ENCODE measurements at places on chromosomes 13 and 19. TPM values are rescaled to one million over a fixed set of nuclear protein-coding genes. Genes with fewer than 3 reads are reported as not detected.

The ZNF626 gene
- total RNA-seq: 8.7 TPM

The TEX101 gene
- not detected for total RNA-seq

- DNase-seq: no peak
These were observed 9.2 kb downstream of the ASF1B start for GRCh38 chr19:14127176-14127575.

The OR7C1 gene
- not detected for total RNA-seq

The GPC6 gene
- total RNA-seq: 23.1 TPM

Data from mesenteric fat pad (tissue), 1 donor.